ENCODE measurements at places on chromosomes 7 and 10. TPM values are rescaled to one million over a fixed set of nuclear protein-coding genes. Genes with fewer than 3 reads are reported as not detected.
A peak's percentile ranks its signal among the peaks of the same experiment; 100 is the strongest.

Gene CYP2E1
- total RNA-seq = 1.5 TPM

Gene CYP2C19
- total RNA-seq = not detected

Gene SUN3
- total RNA-seq = 4.5 TPM

Gene IDI2
- total RNA-seq = not detected

Gene ZC3HAV1L
- 11.8 TPM for total RNA-seq

Gene WDFY4
- total RNA-seq = 0.22 TPM

Gene TAS2R41
- not detected for total RNA-seq

Gene DPYSL4
- 5.4 TPM for total RNA-seq

Gene ABCC2
- 88.2 TPM for total RNA-seq

DNA sequence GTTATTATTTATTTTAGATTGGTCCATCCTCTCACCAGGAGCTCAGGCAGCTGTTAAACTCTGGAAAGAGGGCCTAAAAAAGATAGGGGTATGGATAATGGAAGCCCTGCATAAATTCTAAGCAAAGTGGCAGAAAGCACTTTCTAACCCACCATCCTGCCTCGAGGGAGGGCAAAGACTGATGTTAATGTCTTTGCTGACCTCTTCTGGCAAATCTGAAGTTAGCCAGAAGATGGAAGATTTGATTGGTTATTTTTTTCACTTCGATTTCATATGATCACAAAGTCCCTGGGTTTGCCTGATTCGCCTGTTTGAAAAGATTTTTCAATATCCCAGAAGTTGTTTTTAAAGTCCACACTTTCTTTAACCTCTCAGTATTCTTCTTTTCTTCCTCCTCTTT lies 24.8 kb downstream of the OR9A2 start:
- peak; percentile 24 for DNase-seq
- H3K36me3 ChIP-seq = no peaks in the 10 kb centered on the region
- H3K4me3 ChIP-seq = no peak overlapping the region
- H3K27me3 ChIP-seq = no peaks in the 10 kb centered on the region
- no peaks in the 10 kb centered on the region for H3K4me1 ChIP-seq

GRCh38 chr7:82593780-82594179 lies 150.2 kb upstream of the CACNA2D1 start:
- no peaks in the 10 kb centered on the region for H3K36me3 ChIP-seq
- no peak for DNase-seq
- H3K27me3 ChIP-seq = no peaks in the 10 kb centered on the region
- H3K27ac ChIP-seq = no peak overlapping the region
- no peaks in the 10 kb centered on the region for H3K4me1 ChIP-seq
- H3K4me3 ChIP-seq = no peak overlapping the region

- no peak for DNase-seq
- H3K4me1 ChIP-seq = peaks cover 27% of the 10 kb centered on the region
- H3K27me3 ChIP-seq = no peaks in the 10 kb centered on the region
- H3K27ac ChIP-seq = peak overlapping the region; percentile 88
- H3K36me3 ChIP-seq = no peaks in the 10 kb centered on the region
- H3K4me3 ChIP-seq = no peak overlapping the region
Measured at GRCh38 chr7:116455009-116455408, 44.5 kb upstream of the CAV2 start.

GRCh38 chr7:3304131-3304530 lies 3.1 kb downstream of the SDK1 start:
- H3K36me3 ChIP-seq = no peaks in the 10 kb centered on the region
- DNase-seq = no peak
- no peak overlapping the region for H3K4me3 ChIP-seq
- peaks cover 53% of the 10 kb centered on the region for H3K27me3 ChIP-seq

DNA sequence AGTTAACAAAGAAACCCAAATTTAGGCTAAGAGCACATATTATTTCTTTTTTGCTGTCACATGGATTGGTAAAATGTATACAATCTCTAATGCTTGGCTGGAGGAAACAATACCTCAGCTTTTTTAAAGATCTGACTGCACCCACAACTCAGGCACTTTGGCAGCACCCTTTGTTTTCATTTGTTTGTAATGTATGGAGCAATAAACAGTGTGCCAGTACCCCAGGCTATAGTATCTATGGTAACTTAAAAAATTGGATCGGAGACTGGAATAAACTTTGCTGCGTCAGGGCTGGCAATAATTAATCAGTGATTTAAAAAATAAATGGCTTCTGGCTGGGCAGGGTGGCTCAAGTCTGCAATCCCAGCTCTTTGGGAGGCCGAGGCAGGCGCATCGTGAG lies 27.2 kb downstream of the POLR1F start:
- H3K4me3 ChIP-seq = no peak overlapping the region
- H3K36me3 ChIP-seq = no peaks in the 10 kb centered on the region
- DNase-seq = no peak
- H3K4me1 ChIP-seq = no peaks in the 10 kb centered on the region
- no peaks in the 10 kb centered on the region for H3K27me3 ChIP-seq

DNA sequence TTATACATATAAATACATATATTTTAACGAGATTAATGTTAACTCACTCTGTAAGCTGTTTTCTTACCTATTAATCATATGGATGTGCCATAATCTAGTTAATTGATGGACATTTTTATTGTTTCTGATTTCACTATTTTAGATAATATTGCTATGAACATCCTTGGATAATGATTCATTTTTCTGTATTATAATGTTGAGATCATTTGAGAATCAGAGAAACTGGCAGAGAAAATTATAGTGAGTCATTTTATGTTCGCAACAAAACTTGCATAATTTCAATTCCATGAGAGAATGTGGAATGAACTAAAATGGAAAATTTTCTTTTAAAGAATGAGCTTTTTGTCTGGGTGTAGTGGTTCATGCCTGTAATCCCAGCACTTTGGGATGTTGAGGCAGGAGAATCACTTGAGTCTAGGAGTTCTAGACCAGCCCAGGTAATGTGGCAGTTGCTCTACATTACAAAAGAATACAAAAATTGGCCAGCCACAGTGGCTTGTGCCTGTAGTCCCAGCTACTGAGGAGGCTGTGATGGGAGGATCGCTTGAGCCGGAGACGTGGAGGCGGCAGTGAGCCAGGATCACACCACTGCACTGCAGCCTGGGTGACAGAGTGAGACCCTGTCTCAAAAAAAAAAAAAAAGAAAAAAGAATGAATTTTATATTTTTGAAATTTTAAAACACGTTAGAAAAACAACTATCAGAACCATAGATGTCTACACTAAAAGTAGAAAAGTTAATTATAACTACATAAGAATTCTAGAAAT lies 40.5 kb downstream of the PAPSS2 start:
- no peaks in the 10 kb centered on the region for H3K27me3 ChIP-seq
- no peak overlapping the region for H3K4me3 ChIP-seq
- peaks cover 26% of the 10 kb centered on the region for H3K4me1 ChIP-seq
- H3K36me3 ChIP-seq = no peaks in the 10 kb centered on the region
- DNase-seq = no peak
- no peak overlapping the region for H3K27ac ChIP-seq

- no peak for DNase-seq
- H3K27ac ChIP-seq = no peak overlapping the region
- H3K36me3 ChIP-seq = no peaks in the 10 kb centered on the region
Measured at GRCh38 chr10:35453855-35454532, 117.7 kb downstream of the CCNY start.

DNA sequence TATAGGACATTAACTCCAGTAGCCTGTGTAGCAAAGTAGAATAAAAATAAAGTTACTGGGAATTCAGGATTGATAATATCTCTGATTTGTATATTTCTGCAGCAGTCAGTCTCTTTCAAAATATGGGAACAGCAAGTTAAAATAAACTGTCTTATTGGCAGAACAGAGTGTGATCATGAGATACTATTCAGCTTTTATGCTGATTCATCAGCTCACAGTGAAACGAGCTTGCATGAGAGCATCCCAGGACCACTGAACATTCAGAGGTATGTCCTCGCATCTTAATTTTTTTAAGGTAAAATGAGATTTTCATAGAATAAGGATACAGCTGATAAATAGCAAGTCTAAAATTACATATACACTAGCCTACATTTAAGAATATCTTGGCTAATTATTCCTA lies 282.5 kb upstream of the MYO3A start:
- no peaks in the 10 kb centered on the region for H3K36me3 ChIP-seq
- peaks cover 3% of the 10 kb centered on the region for H3K27me3 ChIP-seq
- no peak overlapping the region for H3K27ac ChIP-seq

DNA sequence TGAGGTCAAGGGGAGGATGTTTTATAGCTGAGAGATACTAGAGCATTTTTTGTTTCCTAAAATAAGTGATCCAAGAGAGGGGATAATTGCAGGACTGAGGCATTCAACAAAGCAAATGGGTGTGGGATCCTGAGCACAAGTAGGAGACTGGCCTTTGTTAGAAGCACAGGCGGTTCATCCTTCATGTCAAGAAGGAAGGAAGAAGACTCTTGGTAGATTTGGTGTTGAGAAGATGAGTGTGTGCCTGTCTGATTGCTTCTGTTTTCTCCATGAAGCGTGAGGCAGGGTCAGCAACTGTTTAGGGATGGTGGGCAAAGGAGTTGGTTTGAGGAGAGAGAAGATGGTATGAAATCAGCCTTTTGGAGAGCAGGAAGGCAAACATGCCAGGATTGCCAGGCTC lies 27.6 kb downstream of the STRIP2 start:
- no peaks in the 10 kb centered on the region for H3K4me1 ChIP-seq
- H3K27me3 ChIP-seq = no peaks in the 10 kb centered on the region
- H3K4me3 ChIP-seq = no peak overlapping the region
- no peak for DNase-seq
- H3K36me3 ChIP-seq = peaks cover 9% of the 10 kb centered on the region

GRCh38 chr10:123502983-123503382 lies 163.2 kb upstream of the GPR26 start:
- no peak overlapping the region for H3K27ac ChIP-seq
- H3K4me1 ChIP-seq = no peaks in the 10 kb centered on the region
- H3K4me3 ChIP-seq = no peak overlapping the region
- H3K36me3 ChIP-seq = no peaks in the 10 kb centered on the region
- no peaks in the 10 kb centered on the region for H3K27me3 ChIP-seq

DNA sequence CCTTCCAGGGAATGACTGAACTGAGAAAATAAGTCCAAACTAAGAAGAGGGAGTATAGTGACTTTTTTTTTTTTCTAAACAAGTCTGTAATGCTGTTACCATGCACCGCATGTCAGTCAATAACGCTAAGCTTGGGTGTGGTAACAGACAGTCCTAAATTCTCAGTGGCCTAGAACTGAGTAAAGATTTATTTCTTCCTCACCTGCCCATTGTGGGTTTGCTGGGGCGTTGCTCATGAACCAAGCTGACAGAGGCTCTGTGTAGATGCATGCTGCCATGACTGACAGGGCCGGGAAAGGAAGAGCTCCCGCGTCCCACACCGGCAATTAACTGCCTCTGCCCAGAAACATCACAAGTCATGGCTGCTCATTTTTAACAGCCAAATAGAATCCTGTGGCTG lies 25.5 kb upstream of the PRKG1 start:
- no peaks in the 10 kb centered on the region for H3K36me3 ChIP-seq
- DNase-seq = no peak
- no peaks in the 10 kb centered on the region for H3K4me1 ChIP-seq
- no peak overlapping the region for H3K27ac ChIP-seq

GRCh38 chr10:103123282-103124024 lies 69.6 kb downstream of the NT5C2 start:
- no peaks in the 10 kb centered on the region for H3K4me1 ChIP-seq
- DNase-seq = no peak
- no peaks in the 10 kb centered on the region for H3K36me3 ChIP-seq
- H3K27me3 ChIP-seq = no peaks in the 10 kb centered on the region
- H3K27ac ChIP-seq = no peak overlapping the region

DNA sequence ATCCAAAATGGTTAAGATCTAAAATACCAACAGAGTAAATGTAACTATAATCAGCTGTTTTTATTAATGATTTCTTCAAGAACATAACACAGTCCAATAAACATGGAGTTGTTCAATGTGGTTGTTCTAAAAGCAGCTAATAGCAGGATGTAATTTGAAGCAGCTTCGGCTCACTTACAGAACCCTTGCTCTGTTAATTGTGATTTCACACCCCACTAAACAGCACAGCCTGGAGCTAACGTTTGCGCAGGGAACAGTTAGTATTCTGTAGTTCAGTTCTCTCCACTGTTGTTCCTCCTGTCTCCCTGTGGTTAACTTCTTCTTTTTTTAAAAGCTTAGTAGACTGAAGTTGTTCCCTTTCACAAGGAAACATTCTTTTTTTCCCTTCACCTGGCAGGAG lies 104.0 kb downstream of the GRM3 start:
- H3K27ac ChIP-seq = no peak overlapping the region
- peaks cover 5% of the 10 kb centered on the region for H3K27me3 ChIP-seq
- no peak for DNase-seq
- no peaks in the 10 kb centered on the region for H3K4me1 ChIP-seq

DNA sequence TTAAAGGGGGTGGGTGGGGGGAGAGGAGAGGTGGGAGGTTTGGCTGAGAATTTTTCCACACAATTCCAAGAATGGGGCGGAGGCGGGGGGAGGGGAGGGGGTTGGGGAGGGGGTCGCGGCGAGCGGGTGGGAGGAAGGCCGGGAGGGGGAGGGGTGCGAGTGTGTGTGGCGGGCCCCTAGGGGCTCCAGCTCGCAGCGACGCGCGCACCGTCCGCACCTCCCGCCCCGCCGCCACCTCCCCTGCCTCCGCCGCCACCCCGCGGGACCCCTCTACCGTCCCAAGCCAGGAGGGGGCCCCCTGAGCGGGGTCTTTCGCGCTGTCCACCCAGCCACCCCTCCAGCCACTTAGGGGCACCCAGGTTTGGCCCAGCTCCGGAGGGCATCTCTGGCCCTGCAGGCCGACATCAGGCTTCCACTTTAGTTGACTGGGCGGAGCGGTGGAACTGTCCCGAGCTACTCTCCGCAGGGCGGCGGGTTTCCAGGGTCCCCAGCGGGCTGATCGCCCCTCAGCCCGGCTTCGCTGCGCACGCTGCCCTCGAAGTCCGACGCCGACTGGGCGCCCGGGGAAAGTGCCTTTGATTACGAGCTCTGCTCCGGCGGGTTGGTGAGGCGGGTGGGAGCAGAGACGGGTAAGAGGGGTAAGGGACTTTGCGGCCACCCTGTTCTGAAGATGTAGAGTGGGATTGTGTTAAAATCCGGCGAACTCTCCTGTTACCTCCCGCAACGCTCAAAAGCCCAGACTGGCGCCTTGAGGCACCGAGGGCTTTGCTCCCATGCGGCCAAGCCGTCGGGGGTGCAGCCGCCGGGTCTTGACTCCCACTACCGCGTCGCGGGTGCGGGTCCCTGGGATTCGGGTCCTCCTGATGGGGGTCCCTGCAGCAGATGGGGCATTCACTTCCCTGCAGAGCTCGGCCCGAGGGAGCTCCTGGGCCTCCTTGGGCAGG lies 1.8 kb upstream of the VAX1 start:
- H3K36me3 ChIP-seq = no peaks in the 10 kb centered on the region
- no peaks in the 10 kb centered on the region for H3K4me1 ChIP-seq
- H3K27me3 ChIP-seq = peaks cover 28% of the 10 kb centered on the region
- no peak overlapping the region for H3K4me3 ChIP-seq
- no peak for DNase-seq
- no peak overlapping the region for H3K27ac ChIP-seq

DNA sequence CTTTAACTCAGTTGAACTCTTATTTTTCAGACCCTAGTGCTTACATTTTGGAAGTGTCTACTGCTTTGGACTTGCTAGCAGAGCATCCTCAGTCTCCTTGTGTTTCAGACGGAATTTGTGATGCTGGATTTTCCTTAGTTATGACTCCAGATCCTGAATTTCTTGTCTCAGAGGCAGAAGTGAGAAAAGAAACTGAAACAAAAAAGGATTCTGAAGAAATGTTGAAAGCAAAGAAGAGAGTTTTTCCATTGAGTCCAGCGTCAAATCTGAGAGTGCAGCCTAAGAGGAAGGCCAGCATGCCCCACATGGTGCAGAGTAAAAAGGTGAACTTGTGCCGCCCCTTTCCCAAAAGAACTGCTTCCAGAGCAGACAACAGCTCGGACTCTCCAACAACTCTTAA lies 46.1 kb downstream of the TASOR2 start:
- DNase-seq = no peak
- no peak overlapping the region for H3K4me3 ChIP-seq
- H3K27me3 ChIP-seq = no peaks in the 10 kb centered on the region
- H3K36me3 ChIP-seq = peaks cover 15% of the 10 kb centered on the region
- no peak overlapping the region for H3K27ac ChIP-seq
- no peaks in the 10 kb centered on the region for H3K4me1 ChIP-seq
